ENCODE measurements at places on chromosomes 5 and 9. TPM values are rescaled to one million over a fixed set of nuclear protein-coding genes. Genes with fewer than 3 reads are reported as not detected.

EIF4E1B gene
- total RNA-seq: not detected

PHYHD1 gene
- total RNA-seq: 17.3 TPM

TMEM203 gene
- total RNA-seq: 45.7 TPM

KIF27 gene
- total RNA-seq: 0.80 TPM

ADGRD2 gene
- total RNA-seq: not detected

SOHLH1 gene
- not detected for total RNA-seq

SAXO1 gene
- 0.06 TPM for total RNA-seq

ELAVL2 gene
- total RNA-seq: 4.4 TPM

DNA sequence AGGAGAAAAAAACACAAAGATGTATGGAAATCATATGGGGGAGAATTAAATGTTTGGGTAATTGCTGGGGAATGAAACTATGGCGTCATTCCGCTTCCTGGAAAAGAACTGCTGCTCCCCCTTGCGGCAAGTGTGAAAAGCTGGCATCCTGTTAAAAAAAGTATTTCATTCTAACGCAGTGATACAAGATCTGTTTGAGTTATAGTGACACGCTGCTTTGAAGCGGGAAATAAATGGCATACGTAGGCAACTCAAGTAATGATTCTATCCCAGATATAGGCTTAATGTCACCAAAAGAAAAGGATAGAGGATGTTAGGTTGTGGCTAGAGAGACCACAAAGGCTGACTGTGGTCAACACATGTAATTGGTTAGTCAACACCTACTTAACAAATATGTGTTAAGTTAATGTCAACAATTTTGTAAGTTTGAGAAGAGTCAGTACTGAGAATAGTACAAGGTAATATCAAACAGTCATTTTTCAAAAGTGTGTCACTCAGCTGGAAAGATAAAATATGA lies 70.2 kb upstream of the ALDH1A1 start:
- peak; percentile 77 for DNase-seq

DNA sequence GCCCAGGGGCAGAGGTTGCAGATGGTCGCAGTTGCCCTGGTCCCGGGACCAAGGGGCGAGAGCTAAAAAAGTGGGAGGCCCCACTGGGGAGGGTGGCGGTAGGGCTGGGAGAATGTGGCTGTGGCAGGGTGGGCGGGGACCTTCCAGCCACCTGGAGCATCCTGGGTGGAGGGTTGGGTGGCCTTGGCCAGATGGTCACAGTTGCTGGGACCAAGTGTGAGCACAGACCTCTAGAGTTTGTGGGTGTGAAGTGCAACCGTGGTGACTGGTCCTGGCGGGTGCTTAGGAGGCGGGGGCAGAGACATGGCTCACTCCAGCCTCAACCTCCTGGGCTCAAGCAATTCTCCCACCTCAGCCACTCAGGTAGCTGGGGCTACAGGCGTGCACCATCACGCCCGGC lies 5.7 kb upstream of the TRAF2 start:
- DNase-seq: no peak

DNA sequence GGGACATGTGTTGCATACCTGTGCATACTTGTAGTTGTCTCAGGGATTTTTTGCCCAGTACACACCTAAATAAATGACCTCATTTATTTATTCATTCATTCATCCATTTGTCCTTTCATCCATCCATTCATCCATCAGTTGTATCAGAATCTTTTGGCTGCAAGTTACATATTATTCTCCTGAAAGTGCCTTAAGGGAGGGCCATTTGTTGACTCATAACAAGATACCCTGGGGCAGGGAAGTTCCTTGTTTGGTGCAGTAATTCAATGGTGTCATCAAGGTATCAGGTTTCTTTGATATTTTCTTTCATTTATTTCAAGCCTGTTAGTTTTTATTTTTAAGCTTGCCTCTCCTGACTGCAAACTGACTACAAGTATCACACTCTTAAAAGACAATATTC lies 597.9 kb upstream of the TLE4 start:
- peak; percentile 57 for DNase-seq

- no peak for DNase-seq
These were observed 44.4 kb upstream of the ROR2 start for GRCh38 chr9:91994422-91994821.

DNA sequence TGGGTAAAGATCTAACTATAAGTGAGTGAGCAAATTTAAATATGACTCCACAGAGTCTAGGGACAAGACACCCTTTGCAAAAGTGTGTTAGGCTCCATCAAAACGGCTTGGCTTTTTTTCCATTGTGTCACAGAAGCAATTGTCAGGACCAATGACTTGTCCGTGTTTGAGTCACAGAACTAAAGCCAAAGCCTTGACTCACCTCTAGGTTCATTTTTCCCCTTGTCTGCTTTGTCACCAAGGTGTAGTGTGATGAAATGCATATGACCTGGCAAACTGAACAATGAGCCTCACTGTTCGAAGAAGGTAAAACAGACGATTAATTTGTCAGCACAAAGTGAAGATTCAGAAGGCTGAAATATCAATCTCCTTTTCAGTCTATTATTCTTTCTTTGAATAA lies 331.0 kb downstream of the GLIS3 start:
- DNase-seq: no peak

DNA sequence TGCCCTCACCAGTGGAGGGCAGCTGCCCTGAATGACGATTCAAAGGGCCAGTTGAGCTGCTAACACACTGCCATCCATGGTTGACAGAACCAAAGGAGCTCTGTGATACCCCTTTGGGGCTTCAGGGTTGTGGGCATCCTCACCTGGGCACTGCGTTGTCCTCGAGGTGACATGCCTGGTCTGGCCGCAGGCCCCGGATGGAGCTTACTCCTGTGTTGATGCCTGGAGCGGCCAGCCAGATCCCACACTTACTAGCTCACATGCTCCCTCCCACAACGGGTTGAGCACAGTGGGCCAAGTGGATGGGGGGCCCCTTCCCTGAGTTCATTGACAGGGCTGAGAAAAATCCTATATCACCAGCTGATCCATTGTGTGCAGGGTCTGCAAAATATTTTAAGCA lies 898.9 kb downstream of the TAF11L14 start:
- no peak for DNase-seq

- peak; percentile 88 for DNase-seq
These were observed 4.4 kb downstream of the SLC25A25 start for GRCh38 chr9:128072144-128073021.

GRCh38 chr9:105193560-105193959 lies 50.9 kb upstream of the SLC44A1 start:
- no peak for DNase-seq

- DNase-seq: no peak
These were observed 29.3 kb downstream of the PPIC start for GRCh38 chr5:123007182-123007581.

- DNase-seq: no peak
These were observed 95.0 kb upstream of the PRR16 start for GRCh38 chr5:120368923-120369715.

GRCh38 chr5:26415987-26416779 lies 622.2 kb downstream of the CDH9 start:
- DNase-seq: no peak

DNA sequence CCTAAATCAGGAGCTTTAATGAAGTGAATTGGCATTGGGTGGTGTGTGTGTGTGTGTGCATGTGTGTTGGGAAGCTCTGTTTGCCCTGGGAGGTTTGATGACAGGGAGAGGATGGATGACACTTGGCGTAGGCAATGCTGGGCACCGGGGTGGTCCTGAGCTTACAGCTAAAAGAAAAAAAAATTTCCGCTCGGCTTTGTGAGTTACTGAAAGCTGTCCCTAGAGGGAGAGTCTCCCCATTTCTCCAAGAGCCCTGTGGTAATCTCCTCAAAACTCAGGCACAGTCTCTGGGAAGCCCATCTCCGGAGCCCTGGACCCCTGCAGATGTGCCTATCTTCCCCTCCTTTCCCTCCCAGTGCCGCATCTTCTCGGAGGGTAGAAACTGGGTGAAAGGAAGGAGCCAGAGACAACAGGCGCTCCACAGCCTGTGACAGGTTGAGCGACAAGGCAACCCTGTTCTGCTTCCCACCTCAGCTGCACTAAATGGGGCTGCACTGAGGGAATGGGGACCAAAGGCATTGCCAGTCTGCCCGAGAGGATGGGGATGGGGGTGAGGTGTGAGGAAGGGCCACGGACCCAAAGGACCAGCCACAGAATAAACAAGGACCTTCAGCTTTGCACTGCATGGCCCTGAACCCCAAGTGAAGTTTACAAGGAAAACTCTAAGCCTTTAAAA lies 35.8 kb upstream of the TIFAB start:
- DNase-seq: no peak

- DNase-seq: no peak
These were observed 87.8 kb downstream of the NTNG2 start for GRCh38 chr9:132249690-132250089.

DNA sequence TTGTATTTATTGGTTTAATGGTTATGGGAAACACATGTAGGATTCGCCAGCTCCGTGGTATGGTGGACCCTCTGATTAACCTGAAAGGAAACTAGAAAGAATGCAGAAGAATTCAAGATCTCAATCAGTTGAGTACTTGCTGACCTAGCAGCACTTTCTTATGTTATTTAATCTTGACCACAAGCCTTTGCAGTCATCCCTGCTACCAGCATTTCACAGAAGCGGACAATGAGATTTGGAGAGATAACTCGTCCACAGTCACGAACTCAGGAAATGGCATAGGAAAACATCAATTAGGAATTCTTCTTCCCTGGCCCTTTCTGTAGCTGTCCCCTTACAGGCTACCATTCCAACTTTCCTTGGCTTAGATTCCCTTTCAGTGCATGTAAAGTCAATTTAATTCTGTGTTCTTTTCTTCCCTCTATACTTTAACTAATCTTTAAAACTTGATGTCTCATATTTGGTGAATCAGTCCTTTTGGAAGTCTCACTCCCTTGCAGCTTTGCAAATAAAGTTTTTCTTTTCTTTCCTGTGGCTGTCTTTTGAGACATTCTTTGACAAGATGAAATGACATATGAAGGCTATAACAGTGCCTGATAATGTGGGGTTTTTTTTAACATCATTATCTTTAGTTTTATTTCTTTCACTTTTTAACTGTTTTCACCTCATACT lies 1.3 kb upstream of the SLC44A1 start:
- DNase-seq: no peak

- no peak for DNase-seq
These were observed 185.0 kb downstream of the ZNF608 start for GRCh38 chr5:124561451-124561850.

- DNase-seq: no peak
These were observed 298.3 kb downstream of the GADD45G start for GRCh38 chr9:89903141-89903475.

- no peak for DNase-seq
These were observed 3.0 kb upstream of the IFNW1 start for GRCh38 chr9:21144603-21145002.

- DNase-seq: no peak
These were observed 143.0 kb upstream of the PRLR start for GRCh38 chr5:35373249-35373648.

GRCh38 chr5:113189291-113189690 lies 212.7 kb downstream of the DCP2 start:
- DNase-seq: no peak

DNA sequence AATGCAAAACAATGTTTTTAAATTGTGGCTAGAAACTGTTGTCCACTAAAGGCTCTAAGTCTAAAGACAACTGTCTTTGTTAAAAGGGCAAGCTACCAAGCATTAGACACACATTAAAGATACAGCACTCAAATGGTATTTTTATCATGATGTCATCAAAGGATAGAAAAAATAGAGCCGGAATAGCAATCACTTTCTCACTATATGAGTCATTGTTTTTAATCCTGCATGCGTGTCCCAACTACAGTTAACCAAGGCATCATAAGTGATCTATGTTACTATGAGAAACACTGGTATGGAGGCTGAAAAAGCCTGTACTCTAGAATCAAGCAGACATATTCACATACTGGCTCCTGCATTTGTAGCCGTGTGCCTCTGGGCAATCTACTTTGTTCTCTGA lies 1.9 kb upstream of the PJA2 start:
- DNase-seq: peak; percentile 94

DNA sequence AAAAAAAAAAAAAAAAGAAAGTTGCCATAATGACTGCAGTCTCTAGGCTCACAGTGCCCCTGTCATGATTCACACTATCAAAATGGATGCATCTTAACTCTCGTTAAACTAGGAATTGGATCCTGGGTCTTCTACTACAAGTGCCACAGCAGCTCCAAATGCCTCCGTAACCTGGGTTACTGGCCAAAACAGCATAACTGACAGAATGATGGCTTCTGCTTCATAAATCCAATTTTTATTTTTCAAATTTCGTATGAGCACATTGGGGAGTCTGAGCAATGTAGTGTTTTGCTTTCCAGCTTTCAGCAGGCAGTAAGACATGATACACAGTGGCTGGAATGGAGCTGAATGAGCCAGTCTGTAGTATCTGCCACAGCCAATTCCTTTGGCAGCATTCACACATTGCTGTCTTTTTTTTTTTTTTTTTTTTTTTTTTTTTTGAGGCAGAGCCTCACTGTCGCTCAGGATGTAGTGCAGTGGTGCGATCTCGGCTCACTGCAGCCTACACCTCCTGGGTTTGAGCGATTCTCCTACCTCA lies 36.0 kb upstream of the NPM1 start:
- no peak for DNase-seq

DNA sequence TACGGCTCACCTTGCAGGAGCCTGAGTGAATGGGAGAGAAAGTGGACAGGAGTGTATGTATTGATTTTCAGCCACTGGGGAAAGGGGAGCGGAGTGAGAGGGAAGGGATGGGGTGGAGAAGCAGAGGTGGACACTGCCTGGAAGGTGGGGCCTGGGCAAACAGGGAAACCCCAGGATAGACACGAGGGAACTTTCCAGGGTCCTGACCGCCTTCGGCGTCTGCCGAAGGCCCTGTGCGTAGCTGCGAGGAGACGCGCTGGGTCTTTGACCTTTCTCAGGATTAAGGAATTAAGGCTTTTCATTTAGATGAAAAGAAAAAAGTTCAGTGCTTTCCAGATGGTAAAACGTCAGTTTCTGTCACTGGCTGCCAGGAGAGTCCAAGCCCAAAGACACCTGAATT lies 134.6 kb upstream of the RAPGEF1 start:
- no peak for DNase-seq

DNA sequence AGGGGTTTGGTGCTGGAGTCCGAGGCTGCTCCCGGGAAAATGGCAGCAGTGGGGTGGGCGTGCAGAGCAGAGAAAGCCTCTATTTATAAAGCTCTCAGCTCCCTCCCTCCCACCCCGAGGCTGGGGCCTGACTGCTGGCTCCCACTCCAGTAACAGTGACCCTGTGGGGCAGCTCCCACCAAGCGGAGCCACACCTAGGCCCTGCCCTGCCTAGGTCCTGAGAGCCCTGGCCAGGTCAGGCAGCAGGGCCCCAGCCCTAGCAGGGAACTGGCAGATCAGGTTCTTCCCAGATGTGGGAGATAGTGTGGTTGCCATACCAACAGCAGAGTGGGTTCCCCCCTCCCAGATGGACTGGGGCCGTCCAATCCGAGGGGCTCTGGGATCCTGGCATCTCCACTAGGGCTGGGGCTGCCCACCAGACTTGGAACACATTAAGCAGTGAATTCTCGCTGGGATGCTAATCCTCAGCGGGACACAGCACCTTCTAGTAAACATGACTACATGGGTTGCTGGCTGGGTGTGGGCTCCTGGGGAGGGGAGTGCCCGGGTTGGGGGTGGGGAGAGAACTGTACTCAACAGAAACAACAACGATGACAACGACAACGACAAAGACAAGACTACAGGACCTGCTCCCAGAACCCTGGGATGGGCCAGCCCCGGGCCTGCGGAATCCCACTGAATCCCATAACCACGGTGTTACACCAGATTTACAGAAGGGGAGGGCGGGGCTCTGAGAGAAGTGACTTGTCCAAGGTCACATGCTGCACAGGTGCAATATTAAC lies 1.5 kb downstream of the SH3GLB2 start:
- no peak for DNase-seq

All from LHCN-M2 (cell line).